ENCODE measurements at places on chromosomes 1 and 21.

DNA sequence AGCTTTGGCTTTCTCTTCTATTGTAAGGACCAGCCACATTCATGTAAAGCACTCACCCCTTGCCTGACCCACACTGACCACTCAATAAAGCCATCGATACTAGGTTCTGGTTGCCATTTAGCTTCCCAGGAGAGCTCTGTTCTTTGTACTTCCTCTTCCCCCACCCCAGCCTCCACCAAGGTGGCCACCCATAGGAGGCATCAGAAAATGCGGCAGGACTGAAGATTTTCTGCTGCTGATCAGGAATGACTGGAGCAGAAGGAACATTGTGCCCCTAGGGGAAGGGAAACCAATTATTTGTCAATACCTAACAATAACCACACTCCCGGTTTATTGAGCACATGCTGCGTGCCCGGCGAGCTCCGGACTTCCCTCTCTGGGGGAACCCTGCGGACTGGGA is 5.2 kb upstream of the SMIM12 start:
- no peak for DNase-seq

GRCh38 chr1:26913754-26914619 is at the start of gene NR0B2:
Gene NR0B2 (minus strand): TSS chr1:26913975. CDS start chr1:26913940, 35 bp downstream.
- DNase-seq, result no peak

DNA sequence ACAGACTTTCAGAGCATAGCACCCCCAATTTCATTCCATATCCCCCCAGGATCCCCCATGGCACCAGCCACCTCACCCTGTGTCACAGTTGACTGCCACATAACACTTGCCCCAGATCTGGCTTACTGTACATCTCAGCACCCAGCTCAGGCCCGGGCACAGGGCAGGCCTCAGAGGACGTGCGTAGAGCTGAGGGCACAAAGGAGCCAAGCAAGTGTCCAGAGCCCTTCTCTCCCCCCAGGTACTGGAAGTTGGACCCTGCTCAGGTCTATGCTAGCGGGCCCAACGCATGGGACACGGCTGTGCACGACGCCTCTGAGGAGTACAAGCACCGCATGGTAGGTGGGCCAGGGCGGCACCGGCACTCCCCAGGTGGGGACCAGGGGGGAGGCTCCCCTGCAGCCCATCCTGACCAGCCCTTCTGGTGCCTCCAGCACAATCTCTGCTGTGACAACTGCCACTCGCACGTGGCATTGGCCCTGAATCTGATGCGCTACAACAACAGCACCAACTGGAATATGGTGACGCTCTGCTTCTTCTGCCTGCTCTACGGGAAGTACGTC is 8.0 kb upstream of the SYTL1 start:
- DNase-seq, result no peak

- DNase-seq, result no peak
These were observed 191.2 kb downstream of the DISC1 start for GRCh38 chr1:231817801-231818200.

GRCh38 chr1:147586414-147586813 is 45.1 kb downstream of the BCL9 start:
- no peak for DNase-seq

GRCh38 chr21:34743831-34744230 is 75.0 kb downstream of the CLIC6 start:
- DNase-seq, result no peak

GRCh38 chr1:81149649-81150325 is 650.9 kb upstream of the ADGRL2 start:
- no peak for DNase-seq

- DNase-seq, result no peak
These were observed 18.7 kb upstream of the GALNT2 start for GRCh38 chr1:230048322-230048721.

DNA sequence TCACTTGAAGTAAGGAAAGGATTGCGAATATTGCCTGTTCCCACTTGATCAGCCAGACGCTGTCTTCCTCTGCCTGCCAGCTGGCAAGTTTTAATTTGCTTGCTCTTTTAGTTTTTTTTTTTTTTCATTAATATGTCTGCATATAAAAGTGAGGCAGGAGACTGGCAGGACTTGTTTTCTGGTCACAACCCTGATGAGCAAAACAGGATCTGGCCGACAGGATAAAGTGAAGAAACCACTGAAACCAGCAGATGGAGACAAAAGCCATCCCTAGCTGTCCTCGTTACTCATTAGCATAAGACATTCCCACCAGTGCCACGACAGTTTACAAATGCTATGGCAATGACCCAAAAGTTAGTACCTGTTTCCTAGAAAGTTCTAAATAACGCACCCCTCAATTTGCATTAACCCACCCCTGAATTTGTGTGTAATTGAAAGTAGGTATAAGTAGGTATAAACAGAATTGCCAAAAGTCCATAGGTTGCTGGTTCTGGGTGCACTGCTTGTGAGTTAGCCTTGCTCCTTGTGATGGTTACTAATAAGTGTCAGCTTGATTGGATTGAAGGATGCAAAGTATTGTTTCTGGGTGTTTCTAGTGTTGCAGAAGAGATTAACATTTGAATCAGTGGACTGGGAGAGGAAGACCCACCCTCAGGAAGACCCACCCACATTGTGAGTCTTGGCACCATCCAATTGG is 60.8 kb downstream of the ZNF684 start:
- no peak for DNase-seq

- DNase-seq, result no peak
These were observed at the start of gene EPHA2 for GRCh38 chr1:16155537-16156410. Gene EPHA2 (minus strand): TSS chr1:16156069. CDS start chr1:16155932, 137 bp downstream.

DNA sequence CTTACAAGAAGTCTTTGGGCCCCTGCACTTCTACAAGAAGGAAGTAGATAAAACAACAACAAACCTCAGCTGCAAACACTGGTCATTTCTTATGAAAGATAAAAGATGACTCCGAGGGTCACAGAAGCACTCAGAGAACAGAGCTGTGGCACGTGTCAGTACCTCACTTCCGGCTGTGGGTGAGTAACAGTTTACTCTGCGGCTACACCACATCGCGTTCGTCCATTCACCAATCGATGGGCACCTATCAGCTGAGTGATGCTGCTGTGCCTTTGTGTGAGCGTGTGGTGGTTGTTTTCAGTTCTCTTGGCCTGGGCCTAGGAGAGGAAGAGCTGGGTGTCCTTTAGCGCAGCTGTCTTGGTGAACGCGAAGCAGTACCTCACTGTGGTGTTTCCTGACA is 49.9 kb downstream of the COL6A1 start:
- no peak for DNase-seq

- DNase-seq, result no peak
These were observed 34.8 kb downstream of the CLCA1 start for GRCh38 chr1:86503406-86504136.

- DNase-seq, result no peak
These were observed 68.0 kb upstream of the CNTN2 start for GRCh38 chr1:204975021-204975420.

- DNase-seq, result no peak
These were observed 165.5 kb upstream of the TMEM51 start for GRCh38 chr1:14987829-14988603.

DNA sequence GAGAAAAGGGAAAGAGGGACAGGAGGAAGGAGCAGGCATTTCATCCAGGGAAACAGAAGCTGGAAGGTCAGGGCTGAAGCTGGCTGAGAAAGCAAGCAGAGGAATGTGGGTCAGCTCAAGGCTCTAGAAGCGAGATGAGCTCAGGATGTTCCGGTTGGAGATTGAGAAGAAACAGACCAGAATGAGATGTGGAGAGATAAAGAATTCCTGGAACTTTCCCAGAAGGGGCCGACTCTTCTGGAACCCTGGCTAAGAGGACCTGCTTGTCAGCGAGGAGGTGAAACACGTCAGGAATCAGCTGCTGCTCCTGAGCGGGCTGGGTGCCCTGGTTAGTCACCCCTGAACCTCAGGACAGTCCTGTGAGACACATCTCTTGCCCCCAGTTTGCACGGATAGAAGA is 75.9 kb downstream of the HUNK start:
- no peak for DNase-seq

DNA sequence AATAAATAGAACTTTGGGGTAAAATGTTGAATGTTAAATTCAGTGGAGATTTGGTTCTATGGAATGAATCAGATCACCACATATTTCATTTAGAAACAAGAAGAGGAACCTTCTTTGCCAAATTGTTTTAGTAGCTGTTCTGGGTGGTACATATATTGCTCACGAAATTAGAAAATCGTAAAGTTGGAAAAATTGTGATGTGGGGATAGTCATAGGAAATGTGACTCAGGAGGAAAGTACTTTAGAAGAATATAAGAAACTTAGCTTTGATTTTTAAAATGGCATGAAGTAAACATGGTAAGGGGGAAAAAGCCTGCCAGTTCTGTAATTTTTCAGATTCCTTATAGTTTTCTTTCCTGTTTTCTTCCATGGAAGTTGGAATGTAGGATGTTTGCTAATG is 27.4 kb downstream of the RRP15 start:
- DNase-seq, result no peak

- DNase-seq, result peak; percentile 40
These were observed 26.2 kb upstream of the SCMH1 start for GRCh38 chr1:41268154-41268770.

DNA sequence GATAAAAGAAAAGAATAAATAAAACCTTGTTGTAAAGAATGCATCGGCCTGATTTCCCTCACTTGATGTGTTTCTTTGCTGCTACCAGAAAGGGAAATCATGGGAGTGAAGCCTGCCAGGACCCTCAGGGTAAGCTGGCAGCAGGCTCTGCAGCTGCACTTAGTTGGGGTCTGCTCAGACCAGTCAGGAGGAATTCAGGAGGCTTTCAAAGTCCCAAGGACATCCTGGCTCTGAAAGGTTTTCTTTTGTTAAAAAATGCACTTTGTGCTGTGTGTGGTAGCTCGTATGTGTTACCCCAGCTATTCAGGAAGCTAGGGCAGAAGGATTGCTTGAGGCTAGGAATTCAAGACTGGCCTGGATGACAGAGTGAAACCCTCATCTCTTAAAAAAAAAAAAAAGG is 254.8 kb downstream of the ZNF648 start:
- DNase-seq, result no peak

DNA sequence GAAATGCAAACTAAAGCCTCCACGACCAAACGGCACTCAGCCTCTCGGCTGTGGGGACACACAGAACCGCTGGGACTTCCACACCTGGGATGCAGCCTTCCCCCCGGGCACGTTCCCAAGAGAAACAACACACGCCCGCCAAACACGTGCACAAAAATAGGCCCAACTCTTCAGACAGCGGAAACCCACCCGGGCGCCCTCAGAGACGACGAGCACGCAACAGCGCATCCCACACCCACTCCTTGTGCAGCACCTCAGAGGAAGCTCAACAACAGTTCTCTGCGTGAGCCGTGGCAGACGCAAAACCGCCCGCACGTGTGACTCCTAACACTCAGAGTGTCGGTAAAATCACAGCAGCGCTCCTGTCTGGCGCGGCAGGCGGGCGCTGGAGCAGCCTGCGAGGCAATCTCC is 5.3 kb downstream of the C1orf159 start:
- DNase-seq, result no peak

- no peak for DNase-seq
These were observed 191.7 kb upstream of the ESRRG start for GRCh38 chr1:216914974-216915373.

DNA sequence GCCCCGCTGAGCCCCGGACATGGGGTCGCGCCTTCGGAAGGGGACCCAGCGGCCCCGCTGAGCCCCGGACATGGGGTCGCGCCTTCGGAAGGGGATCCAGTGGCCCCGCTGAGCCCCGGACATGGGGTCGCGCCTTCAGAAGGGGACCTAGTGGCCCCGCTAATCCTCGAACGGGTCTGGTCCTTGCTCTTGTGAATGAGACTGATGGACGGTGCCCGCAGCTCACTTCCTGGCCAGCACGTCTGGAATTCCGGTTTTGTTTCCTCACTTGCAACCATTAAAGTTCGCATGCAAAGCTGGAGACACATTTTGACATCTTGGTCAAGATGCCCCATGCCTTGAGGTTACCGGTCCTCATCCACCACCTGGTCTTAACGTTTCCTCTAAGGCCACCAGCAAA is 5.6 kb downstream of the WRAP73 start:
- no peak for DNase-seq

Data from activated T-helper 1 cell treated with anti-CD3 and anti-CD28 coated beads, Interleukin-2, amount 50 U/mL, for 16 hours (primary cell).